ENCODE measurements at places on chromosomes 7 and 10.

DNA sequence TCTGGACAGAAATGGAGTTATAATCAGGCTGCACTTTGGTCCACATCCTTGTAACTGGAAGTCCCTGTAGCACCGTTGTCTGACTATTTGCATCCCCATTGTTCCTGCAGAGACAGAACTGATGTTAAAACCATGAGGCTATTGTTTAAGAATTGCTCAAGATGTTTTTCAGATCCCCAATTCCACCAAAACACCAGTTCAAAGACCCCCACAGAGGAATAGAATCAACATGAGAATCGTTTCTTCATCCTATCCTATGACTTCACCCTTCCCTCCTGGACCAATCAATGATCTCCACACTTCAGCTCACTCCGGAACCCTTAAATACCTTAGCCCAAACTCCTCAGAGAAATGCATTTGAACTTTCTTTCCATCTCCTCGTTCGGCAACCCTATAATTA is 57.1 kb upstream of the GRID1 start:
- no peak for DNase-seq

- DNase-seq: no peak
Observed at GRCh38 chr10:111354859-111355258, 278.0 kb downstream of the ADRA2A start.

DNA sequence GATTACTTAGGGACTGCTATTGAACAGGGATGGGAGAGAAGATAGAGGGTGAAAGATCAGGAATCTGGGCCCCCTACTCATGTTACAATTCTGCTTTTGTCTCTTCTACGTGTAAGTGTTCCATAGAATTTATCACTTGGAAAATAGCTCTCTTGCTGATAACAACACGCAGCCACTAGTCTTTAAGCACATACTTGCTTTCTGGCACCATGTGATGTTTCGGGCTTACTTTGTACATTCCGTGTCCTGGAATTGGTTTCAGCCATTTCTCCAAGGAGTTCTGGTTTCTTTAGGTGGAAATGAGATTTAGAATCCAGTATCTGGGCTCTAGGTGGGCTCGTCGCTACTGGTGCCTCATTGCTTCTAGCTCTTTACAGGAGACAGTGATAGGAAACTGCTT is 59.7 kb downstream of the TFAM start:
- DNase-seq: no peak

DNA sequence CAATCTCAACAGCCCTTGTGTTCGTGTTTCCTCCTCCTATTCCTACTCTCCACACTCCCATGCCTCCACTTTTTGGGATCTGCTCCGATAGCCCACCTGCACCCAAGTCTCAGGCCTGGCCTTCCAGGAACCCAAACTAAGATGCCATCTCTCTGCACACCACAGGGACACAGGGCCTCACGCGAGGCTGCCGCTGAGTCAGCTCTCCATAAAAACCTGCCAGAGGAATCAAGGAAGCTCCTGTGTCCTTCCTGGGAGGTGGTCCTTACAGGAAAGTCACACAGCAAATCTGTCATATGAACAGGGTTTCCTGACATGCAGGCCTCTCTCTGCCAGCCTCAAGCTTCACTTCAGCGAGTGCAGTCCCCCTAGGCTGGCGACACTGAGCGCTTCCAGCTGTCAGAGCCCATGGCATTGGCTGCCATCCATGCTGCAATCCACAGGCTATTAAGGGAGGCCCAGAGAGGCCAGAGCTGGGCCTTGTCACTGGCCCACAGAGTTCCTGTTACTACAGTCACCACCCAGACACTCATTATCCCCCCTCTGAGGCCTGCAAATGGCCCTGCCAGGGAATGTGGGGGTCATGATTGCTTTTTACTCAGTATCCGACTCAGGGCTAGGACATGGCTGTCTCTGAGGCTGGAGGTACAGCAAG is 151.4 kb downstream of the OAT start:
- DNase-seq: no peak

Measured in CD4-positive, alpha-beta T cell treated with Interleukin-15 for 1 hour (primary cell).